ENCODE measurements at places on chromosomes 3 and 15.
A peak's percentile ranks its signal among the peaks of the same experiment; 100 is the strongest.

DNA sequence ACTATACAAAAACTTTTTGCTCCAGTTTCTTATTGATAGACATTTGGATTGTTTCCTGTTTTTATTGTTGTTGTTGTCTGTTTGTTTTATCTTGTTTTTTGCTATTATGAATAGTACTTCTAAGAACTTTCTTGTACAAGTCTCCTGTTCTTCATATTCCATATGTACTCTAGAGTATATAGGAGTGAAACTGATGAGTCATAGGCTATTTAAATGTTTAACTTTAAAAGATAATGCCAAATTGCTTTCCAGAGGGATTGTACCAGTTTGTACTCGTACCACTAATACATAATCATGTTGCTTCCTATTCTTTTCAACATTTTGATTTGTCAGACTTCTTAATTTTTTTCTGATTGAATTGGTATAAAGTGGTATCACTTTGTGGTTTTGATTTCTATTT, 19.6 kb downstream of the LRRC49 start:
- no peak for DNase-seq

DNA sequence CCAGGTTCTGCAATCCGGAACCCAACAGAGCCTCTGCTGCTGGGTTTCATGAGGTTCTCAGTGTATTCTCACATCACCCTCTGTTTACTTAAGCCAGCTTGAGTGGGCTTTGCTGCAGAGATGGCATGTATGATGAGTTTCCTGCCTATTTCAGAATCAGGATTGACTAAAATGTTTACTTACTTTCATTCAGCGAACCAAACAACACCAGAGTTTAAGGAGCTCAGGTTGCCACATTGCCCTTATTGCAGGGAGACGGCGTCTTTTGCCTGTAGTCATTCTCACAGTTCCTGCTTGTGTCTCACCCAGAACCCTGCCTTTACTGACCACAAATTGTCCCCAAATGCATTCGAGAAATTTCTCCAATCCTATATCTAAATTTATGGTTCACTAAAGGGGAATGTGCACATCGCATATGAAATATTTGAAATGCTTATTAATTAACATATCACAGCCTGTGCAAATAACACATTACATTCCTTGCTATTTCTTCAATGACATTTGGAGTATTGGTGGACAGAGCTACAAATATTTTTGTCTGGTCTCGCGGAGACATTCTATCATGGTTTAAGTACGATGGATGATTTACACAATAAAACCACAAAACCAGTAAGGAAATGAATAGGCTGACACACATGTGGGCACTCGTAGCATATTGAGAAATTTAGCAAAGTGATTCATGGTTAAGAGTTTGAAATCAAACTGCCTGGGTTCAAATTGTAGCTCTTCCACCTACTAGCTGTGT, 377.2 kb upstream of the CFAP20DC start:
- no peak for DNase-seq

- peak; percentile 98 for DNase-seq
Measured at GRCh38 chr15:90934949-90935751, at the start of gene UNC45A. TSS of gene UNC45A (plus strand) at chr15:90935285. CDS start at chr15:90935325, 40 bp downstream.

GRCh38 chr3:15845475-15845874, 47.7 kb upstream of the ANKRD28 start:
- DNase-seq: no peak

DNA sequence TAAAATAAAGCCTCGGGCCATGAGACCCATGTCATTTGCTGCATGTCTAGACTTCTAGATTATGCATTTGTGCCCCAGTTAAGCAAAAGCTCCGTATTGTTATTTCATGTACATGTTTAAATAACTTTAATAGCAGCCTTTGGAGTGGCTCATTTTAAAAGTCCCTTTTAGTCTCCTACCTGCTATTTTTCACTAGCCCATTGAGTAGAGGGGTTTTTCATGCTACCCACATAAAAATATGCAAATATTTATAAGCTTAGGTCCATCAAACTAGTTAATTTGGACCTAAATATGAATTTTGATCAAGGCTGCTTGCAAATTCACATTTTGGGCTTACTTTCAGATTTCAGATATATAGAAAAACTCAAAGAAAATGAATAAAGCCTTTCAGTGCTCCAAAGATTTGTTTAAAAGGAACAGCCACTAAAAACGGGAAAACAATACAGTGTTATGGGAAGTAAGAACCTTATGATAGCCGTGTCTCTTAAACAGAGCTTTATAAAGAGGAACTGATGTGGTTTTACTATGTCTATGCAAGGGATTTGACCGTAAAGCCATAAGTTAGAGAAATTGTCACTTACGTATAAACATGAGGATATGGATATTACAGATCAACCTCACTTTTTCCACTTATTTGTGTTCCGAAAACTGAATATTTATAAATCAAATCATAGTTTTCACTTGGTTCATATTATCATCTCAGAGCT, 30.0 kb downstream of the FILIP1L start:
- no peak for DNase-seq

DNA sequence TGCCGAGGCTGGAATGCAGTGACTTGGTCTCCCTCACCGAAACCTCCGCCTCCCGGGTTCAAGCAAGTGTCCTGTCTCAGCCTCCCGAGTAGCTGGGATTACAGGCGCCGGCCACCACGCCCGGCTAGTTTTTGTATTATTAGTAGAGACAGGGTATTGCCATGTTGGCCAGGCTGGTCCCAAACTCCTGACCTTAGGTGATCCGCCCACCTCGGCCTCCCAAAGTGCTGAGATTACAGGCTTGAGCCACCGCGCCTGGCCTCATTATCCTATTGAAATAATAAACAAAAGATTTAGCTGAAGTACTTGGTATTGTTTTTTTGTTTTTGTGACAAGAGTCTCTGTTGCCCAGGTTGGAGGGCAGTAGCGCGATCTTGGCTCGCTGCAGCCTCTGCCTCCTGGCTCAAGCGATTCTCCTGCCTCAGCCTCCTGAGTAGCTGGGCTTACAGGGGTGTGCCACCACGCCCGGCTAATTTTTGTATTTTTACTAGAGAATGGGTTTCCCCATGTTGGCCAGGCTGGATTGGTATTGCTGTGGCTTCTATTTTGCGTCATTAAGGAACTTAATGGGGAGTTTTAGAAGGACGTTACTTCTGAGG, 1.5 kb downstream of the RPL35A start:
- DNase-seq: no peak

- DNase-seq: peak; percentile 77
Measured at GRCh38 chr3:194333212-194333980, 17.7 kb downstream of the CPN2 start.

DNA sequence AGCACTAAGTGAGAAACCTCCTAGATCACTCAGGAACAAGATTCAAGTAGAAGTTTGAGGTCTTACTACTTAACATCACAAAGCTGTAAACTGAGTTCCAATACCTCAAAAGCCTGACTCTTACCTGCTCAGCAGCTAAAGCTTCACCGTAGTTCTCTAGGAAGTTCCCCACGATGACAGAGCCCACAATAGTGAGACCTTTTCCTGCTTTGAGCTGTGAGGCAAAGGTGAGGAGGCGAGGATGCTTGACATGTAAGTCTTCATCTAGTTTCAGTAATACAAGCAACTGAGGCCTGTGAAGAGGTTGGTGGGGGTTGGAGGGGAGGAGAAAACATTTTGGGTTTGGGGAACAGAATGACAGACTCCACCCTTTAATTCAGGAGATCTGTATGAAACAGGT, 15.7 kb downstream of the EMC4 start:
- DNase-seq: no peak

DNA sequence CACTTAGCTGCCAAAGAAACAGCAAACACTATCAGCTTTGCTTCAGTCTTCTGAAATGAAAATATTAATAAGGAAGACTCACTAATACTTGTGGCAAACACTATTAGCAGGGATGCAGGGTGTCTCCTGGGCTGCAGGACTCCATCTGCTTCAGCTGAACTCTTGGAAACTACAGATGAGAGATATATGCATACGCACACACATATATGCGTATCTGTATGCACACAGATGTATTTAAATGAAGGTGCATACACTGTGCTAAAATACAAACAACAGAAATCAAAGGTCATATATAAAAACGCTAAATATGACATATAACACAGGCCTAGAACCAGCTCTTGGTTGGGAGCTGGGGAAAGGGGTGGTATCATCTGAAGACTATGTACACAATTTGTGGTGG, 10.6 kb downstream of the PPM1M start:
- DNase-seq: no peak

- DNase-seq: no peak
Measured at GRCh38 chr3:187648177-187648576, 22.0 kb downstream of the SST start.

- DNase-seq: no peak
Measured at GRCh38 chr3:121072133-121072532, 164.1 kb downstream of the STXBP5L start.

GRCh38 chr15:83928392-83928734, 274.4 kb downstream of the ADAMTSL3 start:
- DNase-seq: peak; percentile 8

GRCh38 chr3:139447486-139447885, 28.8 kb downstream of the RBP2 start:
- no peak for DNase-seq

GRCh38 chr3:138493804-138494606, 59.6 kb downstream of the ESYT3 start:
- no peak for DNase-seq

DNA sequence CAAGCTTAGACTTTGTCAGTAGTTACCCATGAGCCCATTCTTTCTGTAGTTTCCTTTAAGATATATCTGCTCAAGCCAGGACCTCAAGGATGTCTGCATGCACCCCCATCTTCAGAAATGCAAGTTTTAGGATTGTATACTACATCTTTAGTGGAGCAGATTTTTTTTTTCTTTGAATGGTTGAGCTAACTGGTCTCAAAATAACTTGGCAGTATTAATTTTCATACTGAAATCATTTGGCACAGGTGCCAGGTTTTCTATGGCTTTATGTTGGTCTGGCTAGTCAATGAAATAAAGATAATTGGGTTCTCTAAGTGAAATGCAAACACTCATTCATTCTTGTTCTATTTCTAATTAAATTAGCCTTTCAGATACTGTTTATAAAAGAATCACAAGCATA, 108.9 kb downstream of the ATG7 start:
- no peak for DNase-seq

DNA sequence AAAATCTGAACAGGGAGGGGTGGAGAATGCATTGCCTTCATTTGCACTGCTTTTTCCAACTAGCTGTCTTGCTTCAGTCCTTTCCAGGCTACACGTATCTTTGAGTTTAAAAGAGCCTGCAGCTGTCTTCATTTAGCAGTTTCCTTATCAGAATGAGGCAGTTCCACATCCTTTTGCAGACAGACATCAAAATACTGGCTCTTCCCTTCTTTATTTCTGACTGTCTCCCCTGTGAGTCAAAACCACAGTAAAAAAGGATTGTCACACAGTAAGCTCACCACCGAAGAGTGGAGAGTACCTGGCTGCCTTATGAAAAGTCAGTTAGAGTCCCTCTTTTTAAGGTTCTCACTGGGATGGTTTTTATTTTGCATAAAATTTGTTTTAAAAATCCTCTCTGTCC, 205.5 kb upstream of the CD96 start:
- DNase-seq: no peak

DNA sequence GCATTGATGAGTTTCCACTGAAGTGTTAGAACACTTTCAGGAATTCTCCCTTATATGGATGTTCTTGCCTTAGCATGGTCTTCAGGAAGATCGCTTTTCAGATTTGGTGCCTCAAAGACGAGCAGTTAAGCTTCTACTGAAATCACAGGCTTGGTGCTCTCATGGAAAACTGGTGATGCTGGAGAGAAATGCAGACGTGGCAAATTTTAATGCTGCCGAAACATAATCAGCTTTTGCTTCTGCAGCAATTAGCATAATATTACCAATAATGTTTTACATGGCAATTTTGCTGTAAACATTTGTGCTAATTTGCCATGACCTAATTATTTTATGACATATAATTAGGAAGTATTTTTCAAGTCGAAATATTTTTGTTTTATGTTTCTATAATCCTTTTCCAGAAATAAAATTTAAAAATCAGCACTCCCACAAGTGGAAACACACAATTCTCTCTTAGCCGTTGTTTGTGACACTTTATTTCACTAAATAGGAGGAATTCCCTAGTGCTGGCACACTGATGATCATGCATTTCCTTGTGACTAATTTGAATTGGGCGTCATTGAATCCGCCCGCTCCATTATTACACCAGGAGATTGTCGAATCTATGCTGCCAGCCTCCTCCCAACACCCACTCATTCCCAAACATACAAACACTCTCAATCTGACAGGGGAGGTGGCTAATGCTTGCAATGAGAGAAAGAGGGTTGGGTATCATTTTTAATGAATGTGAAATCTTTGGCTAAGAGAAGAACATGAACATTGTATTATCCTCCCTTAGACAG, 506.8 kb upstream of the PPP2R3A start:
- no peak for DNase-seq

DNA sequence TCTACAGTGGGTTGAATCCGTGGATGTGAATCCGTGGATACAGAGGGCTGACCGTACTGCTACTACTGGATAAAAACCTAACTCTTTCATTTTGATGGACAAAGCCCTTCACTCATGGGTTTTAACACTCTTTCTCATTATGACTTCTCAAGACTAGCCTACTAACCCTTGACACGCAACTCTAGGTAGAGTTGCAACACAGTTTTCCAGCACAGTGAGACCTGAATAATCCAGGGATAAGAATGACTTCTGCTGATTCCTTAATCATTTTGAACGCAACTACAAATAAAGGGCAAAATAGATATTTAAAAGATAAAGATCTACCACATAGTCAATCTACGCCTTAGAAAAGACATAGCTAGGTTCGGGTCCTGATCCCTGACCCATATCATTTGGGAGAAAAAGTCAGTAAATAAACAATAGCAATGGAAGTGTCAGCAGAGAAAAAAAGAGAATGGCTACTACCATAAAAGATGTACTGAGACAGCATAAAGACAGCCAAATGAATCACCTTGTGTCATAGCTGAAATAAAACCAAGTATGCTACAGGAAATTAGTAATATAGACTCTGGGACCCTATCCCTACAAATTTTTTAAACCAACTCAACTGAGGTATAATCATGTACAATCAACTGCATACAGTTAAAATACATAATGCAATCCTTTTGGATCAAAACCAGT, 87.6 kb downstream of the DPH6 start:
- DNase-seq: no peak

GRCh38 chr15:97998307-97999071, 38.0 kb downstream of the ARRDC4 start:
- DNase-seq: no peak

DNA sequence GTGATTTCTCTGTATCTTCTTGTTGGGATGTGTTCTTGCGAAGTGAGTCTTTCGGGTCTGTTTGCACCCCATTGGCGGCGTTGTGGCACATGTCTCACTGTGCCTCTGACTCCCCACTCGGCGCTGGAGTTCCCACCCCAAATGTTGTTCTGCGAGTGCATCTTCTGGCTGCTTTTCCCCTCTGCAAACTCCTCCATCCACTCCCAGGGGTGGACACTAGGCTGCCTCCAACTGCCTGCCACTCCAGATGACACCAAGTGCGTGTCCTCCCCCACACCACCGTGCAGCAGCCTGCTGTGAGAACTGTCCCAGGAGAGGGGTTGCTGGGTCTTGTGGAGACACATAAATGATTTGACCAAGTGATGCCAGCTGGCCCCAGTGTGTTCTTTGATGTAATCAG, 17.6 kb downstream of the EFCC1 start:
- no peak for DNase-seq
